ENCODE measurements at places on chromosomes 5 and 9.

GRCh38 chr9:114166614-114167572 is 11.6 kb downstream of the COL27A1 start:
- no peak for DNase-seq

DNA sequence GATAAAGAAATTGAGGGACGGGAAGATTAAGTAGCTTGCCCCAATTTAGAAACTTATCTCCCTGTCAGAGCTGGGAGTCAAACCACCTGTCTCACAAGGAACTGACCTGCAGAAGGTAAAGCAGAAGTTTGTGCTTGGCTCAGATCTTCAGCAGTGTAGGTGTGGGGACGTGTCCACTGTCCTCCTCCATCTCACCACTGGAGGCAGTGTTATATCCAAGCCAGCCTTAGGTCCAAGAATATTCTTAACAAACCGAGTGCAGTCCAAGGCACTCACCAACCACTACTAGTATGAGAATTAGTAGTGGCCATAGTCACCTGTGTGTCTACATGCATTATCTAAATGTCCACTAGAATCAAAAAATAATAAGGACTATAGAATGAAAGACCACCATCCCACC is 86.3 kb upstream of the IRX1 start:
- DNase-seq = no peak

DNA sequence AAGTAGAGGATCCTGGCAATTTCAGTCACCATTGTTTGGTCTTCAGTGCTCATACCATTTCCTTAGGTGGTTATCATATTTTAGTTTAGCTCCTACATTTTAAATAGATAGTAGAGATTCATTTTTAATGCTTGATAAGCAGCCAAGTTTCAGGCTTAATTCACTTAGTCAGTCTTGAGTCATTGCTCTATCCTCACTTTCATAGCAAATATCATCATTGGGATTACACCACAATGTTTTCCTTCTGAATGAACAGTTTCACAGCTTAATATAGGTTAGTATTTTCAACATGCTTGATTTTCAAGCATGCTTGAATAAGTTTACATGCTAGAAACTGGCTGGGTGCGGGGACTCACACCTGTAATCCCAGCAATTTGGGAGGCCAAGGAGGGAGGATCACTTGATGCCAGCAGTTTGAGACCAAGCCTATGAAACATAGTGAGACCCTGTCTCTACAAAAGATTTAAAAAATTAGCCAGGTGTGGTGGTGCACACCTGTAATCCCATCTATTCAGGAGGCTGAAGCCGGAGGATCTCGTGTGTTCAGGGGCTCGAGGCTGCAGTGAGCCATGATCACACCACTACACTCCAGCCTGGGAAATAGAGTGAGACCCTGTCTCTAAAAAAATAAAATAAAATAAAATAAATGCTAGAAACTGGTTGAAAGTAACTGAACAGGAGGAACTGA is 339.9 kb downstream of the ADGRV1 start:
- DNase-seq = no peak

- no peak for DNase-seq
Measured at GRCh38 chr9:135950135-135950682, 11.0 kb downstream of the UBAC1 start.

DNA sequence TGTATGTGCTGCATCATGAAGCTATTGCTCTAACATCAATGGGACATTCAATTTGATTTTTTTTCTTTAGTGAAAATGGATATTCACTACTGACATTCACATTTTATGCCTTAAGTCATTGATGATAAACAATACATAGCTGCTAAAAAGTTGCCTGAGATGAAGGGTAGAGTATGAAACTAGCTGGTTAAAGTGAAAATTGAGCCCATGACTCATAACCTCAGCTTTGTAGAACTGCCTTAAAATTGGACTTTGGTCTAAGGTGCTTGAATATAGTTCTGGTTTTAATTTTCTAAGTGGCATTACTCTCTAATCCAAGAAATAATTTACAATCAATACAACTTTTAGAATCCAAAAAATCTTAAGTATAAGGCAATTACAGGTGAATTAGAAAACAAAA is 740.4 kb upstream of the RIOK2 start:
- DNase-seq = no peak

- no peak for DNase-seq
Measured at GRCh38 chr9:135123773-135124134, 36.3 kb downstream of the OLFM1 start.

DNA sequence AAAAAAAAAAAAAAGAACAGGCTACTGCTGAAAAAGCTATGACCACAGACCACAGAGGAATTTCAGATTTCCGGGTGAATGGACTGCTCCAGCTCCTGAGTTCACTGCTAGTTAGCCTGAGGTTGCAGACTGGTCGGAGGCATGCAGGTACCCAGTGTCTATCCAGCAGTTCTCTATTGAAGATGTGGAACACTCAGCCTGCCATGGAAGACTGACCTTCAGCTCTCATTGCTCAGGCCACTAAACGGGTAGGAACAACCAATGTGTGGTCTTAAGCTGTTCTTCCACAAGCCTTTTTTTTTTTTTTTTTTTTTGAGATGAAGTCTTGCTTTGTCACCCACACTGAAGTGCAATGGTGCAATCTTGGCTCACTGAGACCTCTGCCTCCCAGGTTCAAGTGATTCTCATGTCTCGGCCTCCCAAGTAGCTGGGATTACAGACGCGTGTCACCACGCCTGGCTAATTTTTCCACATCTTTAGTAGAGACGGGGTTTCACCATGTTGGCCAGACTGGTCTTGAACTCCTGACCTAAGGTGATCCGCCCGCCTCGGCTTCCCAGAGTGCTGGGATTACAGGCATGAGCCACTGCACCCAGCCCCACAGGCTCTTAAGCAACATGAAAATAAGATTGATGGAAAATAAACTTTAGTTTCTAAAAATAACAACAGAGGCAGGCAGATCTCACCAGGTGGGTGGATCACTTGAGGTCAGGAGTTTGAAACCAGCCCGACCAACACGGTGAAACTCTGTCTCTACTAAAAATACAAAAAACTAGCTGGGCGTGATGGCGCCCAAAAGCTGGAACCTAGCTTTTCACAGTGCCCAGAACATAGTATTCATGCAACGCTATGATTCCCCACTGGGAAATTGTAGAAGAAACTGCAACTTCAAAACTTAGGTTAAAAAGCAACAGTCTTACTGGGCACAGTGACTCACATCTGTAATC is 20.0 kb upstream of the NPM1 start:
- no peak for DNase-seq

- DNase-seq = no peak
Measured at GRCh38 chr9:81832571-81833285, 95.5 kb upstream of the SPATA31D4 start.

- DNase-seq = no peak
Measured at GRCh38 chr5:60584304-60584703, 115.7 kb downstream of the DEPDC1B start.

DNA sequence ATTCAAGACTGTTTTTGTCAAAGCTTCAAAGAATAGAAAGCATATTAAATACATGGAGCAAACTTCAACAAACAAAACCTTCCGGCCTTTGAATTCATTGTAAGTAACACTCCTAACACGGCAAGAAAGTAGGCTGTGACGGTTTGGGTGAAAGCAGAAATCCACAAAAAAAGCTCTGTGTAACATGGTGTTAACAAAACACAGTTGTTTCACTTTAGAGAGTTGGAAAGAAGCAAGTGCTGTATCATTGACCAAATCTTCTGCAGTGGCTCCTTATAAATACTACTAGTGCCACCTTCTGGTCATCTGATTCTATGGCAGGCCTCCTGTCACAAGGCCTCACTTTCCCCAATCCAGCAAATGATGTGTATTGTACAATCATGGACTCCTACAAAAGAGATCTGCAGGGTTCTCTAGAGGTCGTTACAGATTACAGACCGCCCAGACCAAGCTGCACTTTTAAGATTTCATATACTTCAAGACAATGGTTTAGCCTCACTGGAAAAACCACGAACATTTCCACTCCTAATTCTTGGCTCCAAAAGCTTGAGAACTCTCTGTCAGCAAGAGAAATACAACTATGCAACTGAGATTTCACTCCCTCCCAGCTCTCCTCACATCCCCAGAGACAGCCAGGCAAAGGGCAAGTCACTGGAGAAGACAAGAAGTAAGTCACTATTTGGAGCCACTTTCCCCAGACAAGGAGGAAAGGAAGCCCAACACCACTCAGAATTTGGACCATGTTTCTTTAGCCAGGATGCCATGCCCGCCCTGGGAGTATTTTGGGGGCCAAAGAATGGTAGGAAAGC is 196.2 kb downstream of the DTWD2 start:
- no peak for DNase-seq

DNA sequence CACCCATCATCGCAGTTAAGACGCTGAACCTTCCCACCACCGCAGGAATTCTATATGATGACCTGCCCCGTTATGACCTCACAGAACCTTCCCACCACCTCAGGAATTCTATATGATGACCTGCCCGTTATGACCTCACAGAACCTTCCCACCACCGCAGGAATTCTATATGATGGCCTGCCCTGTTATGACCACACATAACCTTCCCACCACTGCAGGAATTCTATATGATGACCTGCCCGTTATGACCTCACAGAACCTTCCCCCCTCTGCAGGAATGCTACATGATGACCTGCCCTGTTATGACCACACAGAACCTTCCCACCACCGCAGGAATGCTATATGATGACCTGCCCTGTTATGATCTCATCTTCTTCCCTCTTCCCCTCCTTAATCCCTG is 64.3 kb downstream of the IRX1 start:
- no peak for DNase-seq

GRCh38 chr5:55994495-55994997 is at the start of gene IL6ST:
Gene IL6ST, minus strand, starts transcription at chr5:55994963. Its CDS starts 18,685 bp downstream, at chr5:55976278.
- peak; percentile 41 for DNase-seq

DNA sequence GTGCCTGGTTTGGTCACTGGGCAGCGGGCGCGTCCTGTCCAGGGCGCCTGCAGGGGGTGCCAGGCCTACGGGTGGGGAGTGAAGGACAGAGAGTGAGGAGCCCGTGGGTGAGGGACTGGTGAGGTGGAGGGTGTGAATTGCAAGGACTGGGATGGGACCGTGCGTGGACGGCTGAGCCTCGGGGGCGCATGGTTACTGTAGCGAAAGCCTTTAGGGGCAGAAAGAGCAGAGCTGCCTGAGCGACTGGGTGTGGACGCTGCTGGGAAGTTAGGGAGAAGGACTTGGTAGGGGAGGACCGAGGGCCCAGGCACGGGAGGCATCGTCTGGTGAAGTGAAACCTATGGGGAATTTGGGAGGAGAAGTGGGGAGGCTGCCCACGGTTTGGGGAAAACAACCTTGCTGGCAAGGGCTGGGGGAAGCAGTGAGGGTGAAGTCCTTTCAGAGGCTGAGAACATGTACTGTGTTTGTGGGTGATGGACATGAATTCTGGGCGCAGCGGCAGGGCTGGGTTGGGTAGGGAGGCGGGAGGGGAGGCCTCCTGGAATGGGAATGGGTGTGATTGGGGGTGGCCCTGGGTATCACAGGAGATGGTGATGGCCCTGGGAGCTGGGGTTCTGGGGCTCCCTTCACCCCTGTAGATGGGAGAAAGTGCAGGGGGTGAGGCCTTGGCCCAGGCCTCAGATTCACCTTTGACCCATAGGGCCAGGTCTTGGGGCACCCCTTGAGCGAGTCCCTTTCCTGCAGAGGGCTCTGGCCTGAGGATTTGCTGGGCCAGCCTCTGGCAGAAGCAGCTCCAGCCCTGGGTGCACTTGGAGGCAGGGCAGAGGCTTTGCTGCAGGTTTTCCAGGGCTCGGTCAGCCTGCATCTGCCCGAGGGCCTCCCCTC is 1.7 kb upstream of the TOR4A start:
- no peak for DNase-seq
